NCI-H1417 treated with DMSO at 0.1 percent for 48 hours (cell line): ENCODE measurements at places on chromosomes 3 and 15.

DNA sequence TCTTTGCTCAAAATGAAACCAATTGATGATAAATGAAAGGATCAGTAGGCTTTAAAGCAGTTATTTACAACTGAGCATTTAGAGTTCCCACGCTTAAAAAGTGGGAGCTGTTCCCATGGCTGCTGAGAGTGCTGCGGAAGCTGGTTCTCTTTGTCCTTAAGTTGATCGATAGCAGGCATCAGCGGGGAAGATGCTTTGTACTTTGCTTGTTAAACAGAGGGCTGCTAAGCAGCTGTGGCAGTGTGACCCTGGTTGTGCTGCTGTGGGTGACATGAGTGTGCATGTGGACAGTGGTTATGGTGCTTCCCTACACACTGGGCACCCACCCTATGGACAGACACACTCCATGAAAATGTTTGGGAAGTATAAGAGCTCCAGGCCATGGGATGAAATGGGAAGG lies 96.3 kb downstream of the PTPRG start:
- no peak for DNase-seq

GRCh38 chr15:70866982-70867641 lies 13.2 kb upstream of the LARP6 start:
- DNase-seq = no peak

- DNase-seq = no peak
Measured at GRCh38 chr3:178182337-178182779, 353.9 kb upstream of the KCNMB2 start.

GRCh38 chr15:78461171-78461888 lies 23.3 kb downstream of the IREB2 start:
- DNase-seq = no peak

DNA sequence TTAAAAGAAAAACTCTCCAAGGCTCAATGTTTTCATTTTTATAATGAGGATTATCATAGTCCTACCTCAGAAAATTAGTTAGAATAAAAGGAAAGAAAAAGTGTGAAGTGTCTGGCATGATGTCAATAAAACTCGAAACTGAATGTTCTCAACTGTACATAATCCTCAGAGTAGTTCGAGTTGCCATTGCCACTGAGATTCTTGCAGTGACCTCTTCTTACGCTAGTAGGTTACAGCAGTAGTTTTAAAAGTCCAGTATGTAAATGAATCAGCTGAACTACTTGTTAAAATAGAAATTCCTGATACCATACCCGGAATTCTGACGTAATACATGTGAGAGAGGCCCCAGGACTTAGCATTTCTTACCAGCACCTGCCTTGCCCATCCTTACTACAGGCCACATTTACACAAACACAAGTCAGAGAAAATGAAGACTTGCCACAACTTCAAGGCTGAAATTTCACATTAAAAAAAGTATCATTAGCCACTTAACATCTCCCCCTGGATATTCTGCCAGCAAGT lies 502.6 kb downstream of the FGF12 start:
- no peak for DNase-seq

- DNase-seq = no peak
Measured at GRCh38 chr15:76495487-76495886, 158.9 kb downstream of the ISL2 start.

GRCh38 chr15:74631935-74632560 lies 16.4 kb downstream of the CLK3 start:
- DNase-seq = no peak

- DNase-seq = no peak
Measured at GRCh38 chr3:195133013-195133412, 137.9 kb downstream of the XXYLT1 start.

GRCh38 chr3:193149998-193150397 lies 91.0 kb upstream of the PLAAT1 start:
- DNase-seq = no peak

DNA sequence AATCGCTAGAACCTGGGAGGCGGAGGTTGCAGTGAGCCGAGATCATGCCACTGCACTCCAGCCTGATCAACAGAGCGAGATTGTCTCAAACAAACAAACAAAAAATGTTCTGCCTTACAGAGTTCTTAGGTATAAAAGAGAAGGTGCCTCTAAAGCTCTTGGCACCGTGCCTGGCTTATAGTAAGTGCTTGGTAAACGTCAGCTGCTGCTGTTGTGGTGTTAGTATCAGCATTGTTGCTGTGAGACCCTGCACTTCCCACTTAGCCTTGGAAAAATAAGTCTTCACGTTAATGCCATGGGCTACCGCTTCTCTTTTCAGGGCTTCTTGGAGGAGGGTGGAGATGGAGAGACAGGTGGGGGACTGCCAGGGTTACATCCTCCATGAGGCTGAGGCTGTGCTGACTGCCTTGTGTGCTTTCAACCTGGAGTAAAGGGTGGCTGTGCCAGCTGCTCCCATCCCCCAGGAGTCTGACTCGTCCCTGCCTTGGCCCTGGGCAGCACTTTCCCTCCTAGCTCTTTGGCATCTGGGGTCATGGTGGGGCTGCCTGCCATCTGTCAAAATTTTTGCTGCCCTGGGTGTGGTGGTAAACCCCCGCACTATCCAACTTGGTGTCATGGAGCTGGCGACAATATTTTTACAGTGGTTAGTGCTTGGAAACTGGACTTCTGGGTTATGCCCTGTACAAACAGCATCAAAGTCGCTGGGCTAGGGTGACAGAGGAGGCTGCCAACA lies 17.8 kb downstream of the FLNB start:
- no peak for DNase-seq

DNA sequence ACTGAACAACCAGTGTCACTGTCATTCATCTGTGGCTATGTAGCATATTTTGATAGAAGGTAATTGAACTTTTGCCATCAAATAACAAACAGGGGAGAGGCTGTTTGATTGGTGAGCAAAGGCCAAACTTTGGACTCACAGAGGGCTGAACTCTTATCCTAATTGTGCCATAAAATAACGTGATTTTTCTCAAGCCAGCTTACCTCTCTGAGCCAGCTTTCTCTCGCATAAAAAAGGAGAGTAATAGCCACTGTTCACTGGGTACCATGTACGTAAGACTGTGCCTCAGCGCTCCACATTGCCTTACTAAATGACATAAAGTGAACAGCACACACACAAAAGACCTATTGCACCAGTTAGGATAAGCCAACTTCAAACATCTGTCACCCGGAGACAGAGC lies 216.9 kb downstream of the LRTM1 start:
- DNase-seq = no peak

- no peak for DNase-seq
Measured at GRCh38 chr3:45635475-45636256, 41.1 kb downstream of the LIMD1 start.

DNA sequence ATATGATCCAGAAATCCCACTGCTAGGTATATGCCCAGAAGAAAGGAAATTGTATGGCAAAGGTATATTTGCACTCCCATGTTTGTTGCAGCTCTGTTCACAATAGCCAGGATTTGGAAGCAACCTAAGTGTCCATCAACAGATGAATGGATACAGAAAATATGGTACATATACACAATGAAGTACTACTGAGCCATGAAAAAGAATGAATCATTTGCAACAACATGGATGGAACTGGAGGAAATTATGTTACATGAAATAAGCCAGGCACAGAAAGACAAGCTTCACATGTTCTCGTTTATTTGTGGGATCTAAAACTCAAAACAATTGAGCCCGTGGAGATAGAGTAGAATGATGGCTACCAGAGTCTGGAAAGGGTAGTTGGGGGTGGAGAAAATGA lies 55.5 kb upstream of the BDH1 start:
- DNase-seq = no peak

GRCh38 chr3:9404680-9405079 lies 7.3 kb downstream of the SETD5 start:
- peak; percentile 37 for DNase-seq

GRCh38 chr15:40279437-40280141 lies 3.3 kb downstream of the ANKRD63 start:
- no peak for DNase-seq

GRCh38 chr15:101067660-101068522 lies 148.7 kb downstream of the LRRK1 start:
- no peak for DNase-seq
